ENCODE measurements at places on chromosomes 12 and 14.

DNA sequence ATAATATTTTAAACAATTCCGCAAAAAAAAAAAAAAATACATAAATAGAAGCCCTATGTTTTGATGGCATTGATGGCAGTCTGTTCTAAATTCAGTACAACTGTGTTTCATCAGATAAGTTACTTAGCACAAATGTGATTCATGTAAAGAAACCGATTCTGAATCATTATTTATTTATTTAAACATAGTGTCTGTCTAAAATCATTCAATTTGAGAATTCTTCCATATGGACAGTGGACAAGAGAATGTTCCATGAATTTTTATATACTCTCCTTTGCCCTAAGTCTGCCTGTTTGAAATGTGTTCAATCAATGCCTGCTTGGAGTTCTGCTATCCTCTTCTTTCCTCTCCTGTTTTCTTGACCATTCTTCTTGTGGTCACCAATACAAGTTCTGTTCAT lies 126.5 kb downstream of the PDE3A start:
- DNase-seq, result no peak

DNA sequence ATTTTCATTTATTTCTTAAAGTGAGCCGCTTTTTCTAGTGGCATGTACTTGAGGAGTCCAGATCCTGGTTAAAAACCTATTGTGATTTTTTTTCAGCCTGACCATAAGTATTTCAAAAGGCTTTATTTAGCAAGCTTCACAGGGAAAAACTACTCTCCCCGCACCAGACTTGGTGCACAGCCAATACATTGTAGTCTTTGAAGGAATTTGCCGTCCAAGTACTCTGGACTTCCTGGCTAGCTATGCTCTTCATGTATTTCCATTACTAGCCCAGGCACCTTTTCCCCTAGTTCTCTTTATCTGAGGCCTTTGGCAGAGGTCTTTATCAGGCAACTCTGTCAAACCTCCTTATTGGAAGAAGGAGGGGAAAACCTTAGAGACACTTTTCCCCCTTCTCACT lies 234.7 kb downstream of the CCDC91 start:
- DNase-seq, result no peak

- DNase-seq, result no peak
Measured at GRCh38 chr14:33949411-33949893, 1.4 kb downstream of the EGLN3 start.

DNA sequence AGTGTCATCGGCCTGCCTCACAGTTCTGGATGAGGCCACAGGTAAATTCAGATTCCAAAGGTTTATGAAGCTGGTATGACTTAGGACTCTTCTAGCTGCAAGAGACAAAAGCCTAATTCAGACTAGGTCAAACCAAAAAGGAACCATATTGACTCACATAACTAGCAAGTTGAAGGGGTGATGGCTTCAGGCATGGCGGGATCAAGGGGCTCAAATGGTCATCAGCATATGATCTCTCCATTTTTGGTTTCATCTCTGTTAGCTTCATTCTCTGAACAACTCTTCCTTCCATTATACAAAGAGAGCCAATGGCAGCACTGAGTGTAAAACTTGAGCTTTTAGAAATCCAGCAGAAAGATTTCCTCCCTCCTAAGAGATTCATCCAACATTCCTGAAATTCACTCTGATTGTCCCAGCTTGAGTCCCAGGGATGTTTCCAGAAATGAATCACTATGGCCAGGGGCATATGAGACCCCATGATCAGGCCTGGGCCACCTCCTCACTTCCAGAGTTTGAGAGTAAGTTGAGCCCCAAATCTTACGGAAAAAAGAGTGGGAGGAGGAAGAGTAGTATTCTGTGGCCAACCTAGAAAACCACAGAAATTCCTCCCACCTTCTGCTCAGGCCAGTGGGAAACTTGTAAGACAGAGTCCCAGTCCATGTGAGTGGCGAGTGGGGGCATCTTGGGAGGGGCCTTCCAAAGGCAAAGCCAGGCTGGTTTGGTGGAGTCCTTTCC lies 2.0 kb upstream of the MAP1LC3B2 start:
- DNase-seq, result no peak

DNA sequence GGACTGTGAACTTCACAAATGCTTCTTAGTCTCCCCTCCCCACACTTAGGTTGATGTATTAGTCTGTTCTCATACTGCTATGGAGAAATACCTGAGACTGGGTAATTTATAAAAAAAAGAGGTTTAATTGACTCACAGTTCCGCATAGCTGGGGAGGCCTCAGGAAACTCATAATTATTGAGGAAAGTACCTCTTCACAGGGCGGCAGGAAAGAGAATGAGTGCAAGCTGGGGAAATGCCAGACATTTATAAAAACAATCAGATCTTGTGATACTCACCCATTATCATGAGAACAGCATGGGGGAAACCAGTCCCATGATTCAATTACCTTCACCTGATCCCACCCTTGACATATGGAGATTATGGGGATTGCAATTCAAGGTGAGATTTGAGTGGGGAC lies 178.8 kb downstream of the SLC38A4 start:
- DNase-seq, result no peak

DNA sequence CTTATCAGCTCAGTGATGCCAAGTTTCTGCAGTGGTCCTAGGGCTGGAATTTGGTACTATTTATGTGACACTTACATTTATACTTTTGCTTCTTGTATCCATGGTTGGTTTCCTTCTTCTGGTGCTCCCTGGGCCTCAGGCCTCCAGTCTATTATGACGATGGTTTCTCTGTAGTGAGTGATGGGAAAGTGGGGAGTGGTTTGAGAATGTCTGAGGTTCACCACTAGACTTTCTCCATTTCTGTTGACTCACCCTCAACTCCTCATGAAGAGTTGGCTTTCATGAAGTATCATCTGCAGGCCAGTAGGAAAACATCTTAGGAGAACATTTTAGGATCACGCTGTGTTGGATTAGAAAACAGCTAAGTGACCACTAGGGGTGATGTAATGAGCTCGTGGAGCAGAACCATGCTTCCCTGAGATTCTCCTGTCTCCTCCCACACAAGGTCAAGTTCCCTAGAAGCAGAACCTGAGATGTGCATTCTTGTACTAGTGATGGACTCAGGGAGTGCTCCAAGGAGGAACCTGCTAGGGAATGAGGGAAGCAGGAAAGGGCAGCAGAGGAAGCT lies 32.1 kb downstream of the RPH3A start:
- DNase-seq, result no peak

- no peak for DNase-seq
Measured at GRCh38 chr14:21509432-21510143, 1.6 kb downstream of the METTL3 start.

DNA sequence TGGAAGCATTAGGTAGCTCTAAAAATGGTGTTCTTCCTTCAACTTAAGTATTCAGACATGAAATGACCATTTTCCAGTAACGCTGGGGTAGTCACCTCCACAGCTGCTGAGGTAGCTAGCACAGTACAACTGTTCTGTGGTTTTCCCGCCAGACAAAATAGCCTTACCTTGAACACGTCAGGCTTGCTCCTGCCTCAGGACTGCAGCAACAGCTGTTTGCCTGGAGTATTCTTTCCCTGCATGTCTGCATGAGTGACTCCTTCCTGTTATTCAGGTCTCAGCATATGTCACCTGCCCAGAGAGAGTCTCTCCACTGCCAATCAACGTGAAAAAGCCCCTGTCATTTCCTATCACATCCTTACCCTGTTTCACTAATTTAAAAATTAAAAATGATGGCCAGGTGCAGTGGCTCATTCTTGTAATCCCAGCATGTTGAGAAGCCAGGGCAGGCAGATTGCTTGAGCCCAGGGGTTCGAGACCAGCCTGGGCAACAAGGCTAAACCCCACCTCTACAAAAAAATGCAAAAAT lies 37.9 kb downstream of the WDR89 start:
- no peak for DNase-seq

DNA sequence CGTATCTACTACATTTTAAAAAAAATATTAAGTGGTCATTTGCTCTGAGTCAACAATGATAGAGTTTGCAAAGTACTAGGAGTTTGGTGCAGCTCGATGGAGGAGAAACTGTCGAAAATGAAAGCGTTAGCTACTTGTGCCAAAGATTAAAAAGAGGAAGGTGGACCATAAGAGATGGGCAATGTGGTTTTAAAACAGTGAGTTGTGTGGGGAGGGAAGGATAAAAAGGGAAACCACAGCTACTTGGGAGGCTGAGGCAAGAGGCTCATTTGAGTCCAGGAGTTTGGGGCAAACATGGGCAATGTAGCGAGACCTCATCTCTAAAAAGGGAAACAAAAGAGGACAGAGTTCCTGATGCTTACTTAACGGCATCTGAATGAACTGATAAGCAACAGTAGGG lies 18.2 kb upstream of the STRAP start:
- DNase-seq, result no peak

DNA sequence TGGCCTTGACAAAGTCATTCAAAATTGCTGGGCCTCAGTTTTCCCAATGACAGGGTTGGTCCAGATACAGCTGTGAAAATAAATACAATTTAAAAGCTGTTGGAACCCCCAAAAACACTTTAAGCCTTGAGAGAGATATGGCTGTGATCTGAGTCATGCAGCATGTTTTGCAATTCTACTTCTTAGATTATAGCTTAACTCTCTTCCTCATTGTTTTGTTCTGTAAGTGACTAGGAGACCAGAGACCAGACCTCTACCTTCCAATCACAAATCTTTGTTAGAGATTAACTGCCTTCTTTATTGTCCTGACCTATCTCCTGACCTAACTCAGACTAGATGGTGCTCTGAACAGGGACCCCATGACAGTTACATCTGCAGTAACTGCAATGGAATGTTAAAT lies 198.1 kb downstream of the STXBP6 start:
- DNase-seq, result no peak

- no peak for DNase-seq
Measured at GRCh38 chr12:52352951-52353350, 14.3 kb downstream of the KRT85 start.

DNA sequence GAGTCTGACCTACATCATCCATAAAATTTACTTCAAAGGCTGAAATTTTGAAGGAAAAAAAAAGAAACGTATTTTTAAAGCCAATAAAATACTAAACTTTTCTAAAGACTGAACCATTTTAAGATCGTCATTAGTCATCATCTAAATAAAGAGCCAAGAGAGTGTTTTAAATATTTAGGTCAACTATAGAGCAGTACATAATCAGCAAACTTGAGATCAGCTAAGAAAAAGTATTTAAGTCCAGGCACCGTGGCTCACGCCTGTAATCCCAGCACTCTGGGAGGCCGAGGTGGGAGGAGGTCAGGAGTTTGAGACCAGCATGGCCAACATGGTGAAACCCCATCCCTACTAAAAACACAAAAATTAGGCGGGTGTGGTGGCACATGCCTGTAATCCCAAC lies 35.5 kb downstream of the HECTD1 start:
- no peak for DNase-seq

DNA sequence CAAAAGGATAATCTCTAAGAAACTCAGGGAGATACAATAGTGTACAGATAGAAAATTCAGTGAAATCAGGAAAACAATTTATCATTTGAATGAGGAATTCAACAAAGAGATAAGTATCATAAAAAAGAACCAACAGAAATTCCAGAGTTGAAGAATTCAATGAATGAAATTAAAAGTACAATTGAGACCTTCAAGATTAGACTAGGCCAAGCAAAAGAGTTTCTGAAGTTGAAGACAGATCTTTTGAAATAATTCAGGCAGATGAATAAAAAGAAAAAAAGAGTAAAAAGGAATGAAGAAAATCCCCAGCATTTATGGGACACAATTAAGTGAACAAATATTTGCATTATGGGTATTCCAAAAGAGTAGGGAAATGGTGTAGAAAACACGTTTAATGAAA lies 412.6 kb downstream of the TMEM121 start:
- DNase-seq, result no peak

DNA sequence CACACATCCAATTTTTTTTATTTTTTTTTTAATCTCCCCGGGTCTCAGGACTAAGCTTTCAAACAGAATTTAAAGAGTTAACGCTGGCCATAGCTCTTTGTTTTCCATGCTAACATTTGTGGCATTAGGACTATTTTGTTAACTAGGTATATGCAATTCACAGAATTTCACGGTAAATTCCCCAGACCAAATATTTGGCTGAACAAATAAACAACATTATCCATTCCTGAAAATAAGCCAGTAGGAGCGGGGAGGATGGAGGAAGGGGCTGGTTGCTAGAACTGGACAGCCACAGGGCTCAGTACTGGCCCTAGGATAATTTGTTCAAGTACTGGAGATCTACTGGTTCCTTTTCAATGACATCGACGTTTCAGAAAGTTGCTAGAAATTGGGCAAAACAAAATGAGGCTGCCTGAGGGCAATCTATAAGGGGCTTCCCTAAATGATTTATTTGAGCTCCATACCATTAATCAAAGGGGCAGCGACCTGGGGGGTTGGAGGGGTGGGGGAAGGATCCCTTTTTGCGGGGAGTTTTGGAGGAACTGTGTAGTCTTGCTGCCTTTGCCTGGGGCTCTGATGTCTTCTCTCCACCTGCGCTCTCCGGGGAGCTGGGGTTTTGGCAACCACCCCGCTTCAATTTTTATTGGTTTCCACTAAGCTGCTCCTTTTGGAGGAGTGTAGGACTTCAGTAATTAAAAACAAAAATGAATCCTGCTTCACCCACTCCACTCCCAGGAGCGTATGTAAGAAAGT lies 9.0 kb downstream of the BMP4 start:
- no peak for DNase-seq

- DNase-seq, result peak; percentile 32
Measured at GRCh38 chr12:74890237-74890599, 319.4 kb downstream of the KCNC2 start.

DNA sequence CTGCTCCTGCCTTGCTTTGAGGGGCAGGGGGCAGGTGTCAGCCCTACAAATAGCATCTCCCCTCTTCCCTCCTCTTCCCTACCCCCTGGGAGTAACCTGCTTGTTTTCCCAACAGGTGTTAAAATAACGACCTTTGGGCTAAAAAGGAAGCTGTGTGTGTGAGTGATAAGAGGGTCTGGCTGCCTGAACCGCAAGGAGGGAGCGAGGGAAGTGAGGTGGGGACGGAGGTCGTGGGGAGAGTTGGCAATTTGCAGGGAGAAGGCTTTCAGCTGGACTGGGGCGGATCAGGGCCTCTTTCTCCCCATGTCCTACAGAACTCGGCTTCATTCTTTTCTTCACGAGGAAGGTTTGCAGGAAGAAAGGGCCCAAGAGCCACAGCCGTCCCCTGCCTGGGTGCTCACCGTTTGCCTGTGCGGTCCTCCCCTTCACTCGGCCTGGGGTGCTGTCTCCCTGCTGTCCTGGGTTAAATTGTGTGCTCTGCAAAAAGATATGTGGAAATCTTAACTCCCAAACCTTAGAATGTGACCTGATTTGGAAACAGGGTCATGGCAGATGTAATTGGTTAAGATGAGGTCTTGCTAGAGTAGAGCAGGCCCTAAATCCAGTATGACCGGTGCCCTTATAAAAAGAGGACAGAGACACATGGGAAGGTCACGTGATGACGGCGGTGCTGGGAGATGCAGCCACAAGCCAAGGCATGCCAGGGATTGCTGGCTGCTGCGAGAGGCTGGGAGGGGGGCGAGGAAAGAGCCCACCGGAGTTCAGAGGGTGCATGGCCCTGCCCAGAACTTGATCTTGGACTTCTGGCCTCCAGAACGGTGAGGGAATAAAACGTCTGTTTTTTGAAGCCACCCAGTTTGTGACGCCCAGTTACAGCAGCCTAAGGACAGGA lies 38.7 kb upstream of the NCOR2 start:
- DNase-seq, result no peak

GRCh38 chr12:22919883-22920282 lies 294.9 kb downstream of the ETNK1 start:
- no peak for DNase-seq

- no peak for DNase-seq
Measured at GRCh38 chr12:104534857-104535248, 78.1 kb downstream of the CHST11 start.

GRCh38 chr14:105209091-105209490 lies 28.0 kb upstream of the NUDT14 start:
- no peak for DNase-seq

All from upper lobe of left lung (tissue), 6 donors.